Left colon (tissue), 2 donors: ENCODE measurements at places on chromosomes 4 and X.

GRCh38 chr4:69640289-69640688 is 847 bp upstream of the UGT2A2 start:
- no peak for DNase-seq

DNA sequence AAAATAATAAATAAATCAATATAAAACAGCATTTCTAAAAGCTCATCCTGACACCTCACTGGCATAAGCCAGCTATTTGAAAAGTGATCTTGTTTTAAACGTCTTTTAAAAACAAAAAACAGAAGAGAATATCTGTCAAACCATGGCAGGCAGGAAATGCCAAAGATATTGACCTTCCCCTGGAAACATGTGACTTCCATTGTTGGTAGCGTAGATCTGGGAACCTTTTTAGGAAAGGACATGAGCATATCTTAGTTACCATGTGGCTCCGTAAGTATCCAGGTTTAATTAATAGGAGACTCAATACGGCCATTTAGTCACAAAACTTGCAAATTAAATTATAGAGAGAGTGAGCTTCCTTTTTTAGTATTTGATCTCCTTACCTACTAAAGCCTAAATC is 83.0 kb upstream of the KLHL4 start:
- no peak for DNase-seq

DNA sequence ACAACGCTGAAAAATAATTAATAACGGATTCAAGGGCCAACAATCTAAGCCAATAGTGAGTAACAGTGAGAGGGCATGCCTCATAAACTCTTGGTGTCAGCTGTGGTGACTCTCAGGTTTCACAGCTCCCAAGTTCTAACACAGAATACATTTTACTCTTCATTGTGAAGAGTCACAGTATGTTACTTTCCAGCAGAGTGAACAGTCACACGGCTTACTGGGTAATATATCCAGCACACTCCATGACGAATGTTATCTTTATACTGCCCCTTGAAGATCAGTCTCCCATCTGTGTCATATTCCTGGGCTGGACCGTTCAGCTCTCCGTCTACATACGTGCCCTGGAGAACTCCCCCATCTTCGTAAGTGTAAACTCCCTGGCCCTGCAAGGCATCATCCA is 23.1 kb downstream of the SETD7 start:
- DNase-seq, result no peak

DNA sequence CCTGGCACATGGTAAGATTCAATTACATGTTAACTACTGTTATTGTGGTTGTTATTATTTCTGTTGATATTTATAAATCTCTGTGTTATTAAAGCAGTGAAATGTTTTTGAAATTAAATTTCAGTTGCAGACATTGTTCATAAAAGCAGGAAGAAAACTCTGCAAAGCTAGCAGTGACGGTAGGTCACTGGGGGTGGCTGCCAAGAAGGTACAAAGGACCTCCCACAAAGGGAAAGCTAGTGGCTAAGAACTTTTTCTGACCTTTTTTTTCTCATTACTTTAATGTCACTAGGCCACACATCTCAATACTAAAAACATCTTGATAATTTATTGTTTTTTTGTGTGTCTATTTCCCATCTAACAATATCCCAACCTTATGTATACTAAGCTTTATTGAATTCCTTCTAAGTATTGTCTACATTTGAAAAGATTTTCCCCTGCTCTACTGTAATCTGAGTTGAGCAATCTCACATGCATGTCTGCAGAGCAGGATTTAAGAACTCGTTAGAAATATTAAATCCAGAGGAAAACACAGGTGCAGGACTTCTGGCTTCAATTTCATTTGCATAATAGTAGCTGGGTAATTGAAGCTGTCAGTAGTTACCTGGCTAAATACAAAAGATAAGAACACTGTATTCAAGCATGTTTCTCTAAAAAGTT is 197.3 kb downstream of the CFAP299 start:
- no peak for DNase-seq

DNA sequence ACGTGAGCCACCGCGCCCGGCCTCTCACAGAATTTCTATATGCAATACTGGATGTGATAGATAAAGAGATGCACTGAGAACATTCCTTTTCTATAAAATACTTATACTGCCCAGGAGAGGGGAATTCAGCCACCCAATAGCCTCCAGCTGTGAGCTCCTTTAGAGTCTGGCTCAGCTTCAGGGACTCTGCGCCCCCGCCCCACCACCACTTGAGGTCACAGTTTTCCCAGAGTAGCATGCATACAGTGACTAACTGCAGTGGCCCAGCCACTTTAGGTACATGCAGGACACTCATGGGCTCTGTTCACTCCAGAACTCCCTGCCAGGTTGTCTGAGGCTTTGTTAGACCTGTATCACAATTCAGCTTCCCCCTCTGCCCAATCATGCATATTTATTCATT is 144.4 kb upstream of the TET2 start:
- DNase-seq, result no peak

DNA sequence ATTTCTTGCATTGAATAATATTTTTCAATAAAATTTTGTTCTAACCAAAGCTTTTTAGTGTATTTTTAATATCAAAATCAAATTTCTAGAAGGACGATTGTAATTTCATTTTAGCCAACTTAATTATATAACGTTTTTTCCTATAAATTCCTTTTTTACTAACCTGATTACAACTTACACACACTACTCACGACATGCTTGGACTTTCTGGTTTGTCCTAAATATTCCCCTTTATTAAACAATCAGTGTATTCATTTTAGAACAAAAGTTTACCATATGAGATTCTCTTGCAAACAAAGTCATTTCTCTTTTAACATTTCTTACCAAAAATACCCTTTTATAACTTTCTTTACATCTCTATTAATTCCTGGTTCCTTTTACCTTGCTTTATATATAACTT is 173.7 kb downstream of the PWWP3B start:
- no peak for DNase-seq

GRCh38 chrX:20969565-20969964 is 404.7 kb upstream of the CNKSR2 start:
- DNase-seq, result no peak

- DNase-seq, result no peak
Observed at GRCh38 chr4:1958276-1959103, 50.3 kb downstream of the NELFA start.

DNA sequence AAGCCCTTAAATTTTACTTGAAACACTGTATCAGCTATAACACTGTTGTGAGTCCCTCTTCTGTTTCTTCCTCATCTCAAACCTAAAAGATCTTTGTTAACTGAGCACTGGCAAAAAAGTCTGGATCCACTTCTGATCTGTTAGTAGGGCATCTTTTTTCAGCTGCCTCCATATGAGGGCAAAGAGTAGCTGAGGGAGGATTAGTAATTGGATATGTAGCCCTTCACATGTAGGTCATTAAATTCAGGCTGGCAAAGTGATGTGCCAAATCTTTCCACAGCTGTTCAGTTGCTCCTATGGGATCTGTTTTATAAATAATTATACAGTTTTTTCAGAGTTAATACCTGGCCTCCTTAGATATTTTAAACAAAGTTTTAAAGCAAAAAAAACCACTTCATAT is 1.1 kb upstream of the TRMT10A start:
- DNase-seq, result no peak

GRCh38 chr4:176001151-176002006 is 64.3 kb upstream of the WDR17 start:
- peak; percentile 33 for DNase-seq

- DNase-seq, result no peak
Observed at GRCh38 chr4:7898385-7898784, 41.3 kb downstream of the AFAP1 start.

- no peak for DNase-seq
Observed at GRCh38 chr4:171432536-171432935, 380.7 kb upstream of the GALNTL6 start.

DNA sequence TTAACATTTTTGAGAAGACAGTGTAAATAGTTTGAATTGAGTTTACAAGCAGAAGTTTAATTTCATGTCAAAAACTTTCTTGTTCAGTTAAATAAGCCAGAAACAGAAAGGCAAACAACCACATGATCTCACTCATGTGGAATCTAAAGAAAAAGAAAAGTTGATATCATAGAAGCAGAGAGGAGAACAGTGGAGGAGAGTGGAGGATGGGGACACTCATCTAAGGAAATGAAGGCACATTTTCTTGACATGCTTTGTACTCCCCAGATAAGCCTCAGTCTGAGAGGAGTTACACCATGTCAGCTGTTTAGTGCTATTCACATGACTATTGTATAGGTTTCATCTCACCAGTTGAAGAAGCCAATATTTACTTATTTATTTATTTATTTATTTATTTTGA is 13.5 kb downstream of the SNCA start:
- DNase-seq, result no peak

DNA sequence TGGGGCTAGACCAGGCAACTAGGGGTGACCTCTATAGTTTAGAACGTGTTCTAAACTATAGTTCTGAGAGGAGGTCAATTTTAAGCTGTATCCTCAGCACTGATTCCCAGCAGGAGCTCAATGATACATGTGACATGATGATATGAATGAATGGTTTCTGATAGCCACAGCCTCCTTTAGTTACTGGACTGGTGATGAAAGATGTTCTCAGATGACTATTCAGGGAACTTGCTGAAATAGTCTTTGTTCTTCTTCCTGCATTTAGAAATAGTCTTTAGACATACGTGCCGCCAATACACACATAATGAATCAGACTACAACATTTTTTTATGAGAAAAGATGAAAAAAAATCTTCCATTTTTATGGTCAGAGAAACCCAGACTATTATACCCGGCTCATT is 116.3 kb upstream of the TMEM150C start:
- DNase-seq, result no peak

DNA sequence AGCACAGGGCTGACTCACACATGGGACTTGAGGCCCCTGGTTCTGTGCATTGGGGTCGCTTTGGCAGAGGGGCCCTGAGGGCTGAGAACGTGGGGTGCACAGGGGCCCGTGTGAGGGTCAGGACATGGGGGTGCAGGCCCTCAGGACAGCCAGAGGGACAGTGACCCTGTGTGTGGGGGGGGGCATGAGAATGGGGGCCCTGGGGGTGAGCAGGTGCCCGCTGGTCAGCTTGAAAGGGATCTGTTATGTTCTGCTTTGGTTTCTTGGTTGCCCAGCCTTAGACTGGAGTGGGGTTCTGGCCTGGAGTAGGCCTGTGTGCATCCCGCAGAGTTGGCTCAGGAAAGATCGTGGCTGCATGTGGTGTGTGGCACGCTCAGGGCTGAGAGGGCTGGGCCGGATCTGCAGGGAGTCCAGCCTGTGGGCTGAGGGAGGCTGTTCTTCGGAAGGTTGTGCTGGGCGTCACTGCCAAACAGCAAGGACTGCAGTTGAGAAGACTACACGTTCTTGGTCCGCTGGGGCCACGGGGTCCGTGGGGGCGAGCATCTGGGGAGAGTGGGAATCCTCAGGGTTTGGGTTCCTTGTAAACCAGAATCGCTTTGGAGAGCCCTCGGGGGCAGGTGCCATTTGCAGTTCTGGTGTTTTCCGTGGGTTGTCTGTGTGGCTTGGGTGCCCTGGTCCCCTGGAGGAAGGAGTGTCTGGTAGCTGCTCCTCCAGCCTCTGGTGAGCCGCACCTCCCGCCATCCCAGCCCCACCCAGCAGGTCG is 15.2 kb upstream of the UVSSA start:
- no peak for DNase-seq

DNA sequence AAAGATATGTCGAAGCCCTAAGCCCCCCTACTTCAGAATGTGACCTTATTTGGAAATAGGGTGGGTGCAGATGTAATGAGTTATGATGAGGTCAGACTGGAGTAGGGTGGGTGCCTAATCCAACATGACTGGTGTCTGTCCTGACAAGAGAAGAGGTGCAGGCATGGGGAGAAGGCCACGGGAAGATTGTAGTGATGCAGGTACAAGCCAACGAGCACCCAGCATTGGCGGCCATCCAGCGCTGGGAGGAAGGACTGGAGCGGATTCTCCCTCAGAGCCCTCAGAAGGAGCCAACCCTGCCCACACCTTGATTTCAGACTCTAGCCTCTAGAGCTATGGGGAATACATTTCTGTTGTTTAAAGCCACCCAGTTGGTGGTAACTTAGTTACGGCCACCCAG is 237.2 kb downstream of the EVC2 start:
- DNase-seq, result no peak

- no peak for DNase-seq
Observed at GRCh38 chrX:39451046-39451445, 646.7 kb downstream of the BCOR start.

GRCh38 chrX:1587161-1587560 is 4.2 kb upstream of the AKAP17A start:
- no peak for DNase-seq

DNA sequence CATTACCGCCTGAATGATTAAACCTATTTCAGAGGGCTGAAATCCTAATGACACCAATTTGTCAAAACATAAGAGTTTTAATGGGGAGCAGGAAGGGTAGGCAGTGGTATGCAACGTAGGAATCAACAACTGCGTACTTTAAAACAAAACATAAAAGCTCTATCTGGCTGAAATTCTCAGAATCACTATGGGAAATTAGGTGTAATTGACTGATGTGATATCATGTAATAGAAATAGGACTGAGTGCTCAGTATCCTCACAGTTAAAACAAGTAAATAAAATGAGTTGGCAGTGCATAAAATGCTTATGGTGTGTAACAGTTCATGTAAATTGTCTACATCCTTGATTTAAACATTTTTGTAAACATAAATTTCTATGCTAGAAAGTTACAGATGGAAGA is 13.6 kb upstream of the IGSF1 start:
- DNase-seq, result no peak

DNA sequence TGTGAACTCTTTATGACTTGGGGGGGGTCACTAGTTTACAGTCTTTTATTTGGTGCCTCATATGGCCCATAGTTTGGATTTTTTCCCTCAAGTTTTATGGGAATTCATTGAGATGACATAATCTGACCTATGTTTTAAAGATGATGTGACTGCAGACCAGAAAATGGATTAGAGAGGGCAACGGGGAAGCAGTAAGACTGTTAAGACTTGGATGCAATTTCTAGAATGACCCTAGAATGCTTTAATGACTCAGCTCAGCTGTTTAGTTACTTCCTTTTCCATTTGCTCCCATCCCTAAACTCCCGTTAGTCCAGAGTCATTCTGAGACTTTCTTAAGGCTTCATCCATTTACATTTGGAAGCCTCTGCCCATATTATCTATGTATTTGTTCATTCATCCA is 59.9 kb upstream of the PDGFRA start:
- no peak for DNase-seq

DNA sequence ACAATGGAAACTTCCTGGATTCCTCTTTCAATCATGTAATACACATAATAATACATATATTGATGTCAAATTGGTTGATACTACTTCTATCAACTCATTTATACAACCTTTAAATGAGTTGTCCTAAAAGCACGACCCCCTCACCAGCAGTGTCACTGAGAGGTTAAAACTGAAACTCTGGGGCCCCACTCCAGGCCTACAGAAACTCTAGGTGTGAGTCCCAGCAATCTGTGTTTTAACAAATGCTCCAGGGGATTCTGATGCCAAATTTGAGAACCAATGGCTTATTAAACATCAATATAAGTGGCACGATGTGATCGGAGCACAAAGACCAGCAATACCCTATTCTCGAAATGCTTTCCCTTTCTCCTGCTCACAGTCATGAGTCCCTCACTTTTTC is 47.9 kb downstream of the ATP8A1 start:
- DNase-seq, result no peak
